ENCODE measurements at places on chromosomes 13 and 19. TPM values are rescaled to one million over a fixed set of nuclear protein-coding genes. Genes with fewer than 3 reads are reported as not detected.
A peak's percentile ranks its signal among the peaks of the same experiment; 100 is the strongest.

- H3K4me3 ChIP-seq: peak overlapping the region; percentile 91
- peaks cover 5% of the 10 kb centered on the region for H3K36me3 ChIP-seq
- H3K27me3 ChIP-seq: no peaks in the 10 kb centered on the region
- peak; percentile 92 for DNase-seq
- H3K4me1 ChIP-seq: no peaks in the 10 kb centered on the region
Measured at GRCh38 chr19:51690454-51691073, 2.6 kb upstream of the SPACA6 start.

DNA sequence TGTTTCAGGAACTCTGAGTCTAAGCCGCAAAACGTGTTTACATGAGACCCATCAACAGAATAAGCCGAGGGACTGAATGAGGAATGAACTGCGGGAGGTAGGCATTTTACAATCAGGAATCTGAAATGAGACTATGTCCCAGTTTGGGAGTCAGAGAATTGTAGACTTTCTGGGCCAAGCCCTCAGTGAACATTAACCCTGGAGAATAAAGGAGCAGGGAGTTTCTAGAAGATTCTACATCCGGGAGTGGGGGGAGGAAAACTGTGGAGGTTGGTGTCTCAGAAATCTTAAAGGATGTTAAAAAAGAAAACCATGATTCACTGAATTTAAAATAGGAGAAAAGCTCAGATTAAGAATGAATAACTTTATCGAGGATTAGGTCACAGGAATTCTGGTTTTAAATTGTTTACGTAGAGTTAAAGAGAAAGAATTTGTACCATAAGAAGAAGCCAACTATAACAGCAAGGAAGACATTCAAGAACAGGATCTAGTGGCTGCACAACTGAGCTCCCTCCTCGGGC is 18.5 kb downstream of the RFX2 start:
- H3K27me3 ChIP-seq: no peaks in the 10 kb centered on the region
- peaks cover 6% of the 10 kb centered on the region for H3K4me1 ChIP-seq
- H3K36me3 ChIP-seq: no peaks in the 10 kb centered on the region
- peak overlapping the region; percentile 20 for H3K4me3 ChIP-seq
- no peak for DNase-seq

- H3K4me3 ChIP-seq: no peak overlapping the region
- H3K4me1 ChIP-seq: no peaks in the 10 kb centered on the region
- H3K36me3 ChIP-seq: no peaks in the 10 kb centered on the region
- H3K27me3 ChIP-seq: no peaks in the 10 kb centered on the region
- no peak overlapping the region for H3K27ac ChIP-seq
Measured at GRCh38 chr13:65353951-65354350, 1876.2 kb downstream of the PCDH9 start.

The NLRP11 gene
- total RNA-seq: 0.35 TPM

The C1QTNF9 gene
- 0.25 TPM for total RNA-seq

The ZNF723 gene
- total RNA-seq: not detected
